CD14-positive monocyte (primary cell): ENCODE measurements at places on chromosomes 7 and 10. TPM values are rescaled to one million over a fixed set of nuclear protein-coding genes. Genes with fewer than 3 reads are reported as not detected.
A peak's percentile ranks its signal among the peaks of the same experiment; 100 is the strongest.

CALHM2 gene
- polyA plus RNA-seq: 48.4 TPM

HTR7 gene
- 1.1 TPM for polyA plus RNA-seq

WDR37 gene
- polyA plus RNA-seq: 8.6 TPM

CPEB3 gene
- polyA plus RNA-seq: 1.8 TPM

EPO gene
- not detected for polyA plus RNA-seq

SEMA3D gene
- not detected in 2 replicates for polyA plus RNA-seq

UNCX gene
- not detected in 2 replicates for polyA plus RNA-seq

NRAP gene
- not detected for polyA plus RNA-seq

UFSP1 gene
- polyA plus RNA-seq: 0.57 and 1.7 TPM in 2 replicates

- H3K36me3 ChIP-seq: no peaks in the 10 kb centered on the region
- H3K27ac ChIP-seq: no peak overlapping the region
- H3K4me3 ChIP-seq: no peak overlapping the region
- peaks cover 2% of the 10 kb centered on the region for H3K4me1 ChIP-seq
- no peak for DNase-seq
Measured at GRCh38 chr7:30390736-30391636, 87.6 kb downstream of the NOD1 start.

DNA sequence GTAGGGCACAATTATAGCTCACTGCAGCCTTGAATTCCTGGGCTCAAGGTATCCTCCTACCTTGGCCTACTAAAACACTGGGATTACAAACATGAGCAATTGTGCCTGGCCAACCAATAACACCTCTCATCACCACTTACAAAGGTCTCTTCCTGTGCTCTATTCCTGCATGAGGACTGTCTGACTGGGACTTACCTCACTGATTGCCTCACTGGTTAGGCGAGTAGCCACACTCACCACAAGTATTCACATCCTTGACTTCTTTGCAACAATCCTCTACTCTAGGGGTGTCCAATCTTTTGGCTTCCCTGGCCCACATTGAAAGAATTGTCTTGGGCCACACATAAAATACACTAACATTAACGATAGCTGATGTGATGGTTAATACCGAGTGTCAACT is 22.6 kb upstream of the PDIA4 start:
- no peaks in the 10 kb centered on the region for H3K27me3 ChIP-seq
- H3K4me1 ChIP-seq: no peaks in the 10 kb centered on the region
- DNase-seq: no peak
- no peak overlapping the region for H3K4me3 ChIP-seq

DNA sequence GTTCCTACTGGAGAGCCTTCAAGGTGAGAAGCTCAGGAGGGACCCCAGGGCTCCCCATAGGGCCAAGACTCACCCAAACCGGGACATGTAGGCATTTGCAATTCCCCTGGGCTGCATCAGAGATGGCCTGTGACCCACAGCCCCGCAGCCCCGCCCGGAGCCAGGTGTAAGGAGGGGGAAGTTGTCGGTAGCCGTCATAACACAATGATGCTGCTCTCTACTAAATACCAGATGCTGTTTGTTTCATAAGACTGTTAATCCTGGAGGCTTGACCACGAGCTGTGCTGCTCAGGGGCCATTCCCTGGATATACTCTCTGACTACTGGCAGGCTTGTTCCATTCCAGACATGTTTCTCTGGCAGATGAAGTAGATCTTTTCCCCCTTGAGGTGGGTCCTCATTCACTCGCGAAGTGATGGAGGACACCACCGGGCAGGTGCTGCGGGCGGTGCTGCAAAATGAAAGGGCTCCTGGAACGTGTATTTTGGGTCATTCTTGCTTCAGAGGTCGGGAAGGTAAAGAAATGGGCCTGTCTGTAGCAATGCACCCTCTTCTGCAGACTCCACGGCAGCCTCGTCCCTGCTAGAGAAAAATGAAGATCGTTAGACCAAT is 61.1 kb downstream of the MKI67 start:
- peaks cover 75% of the 10 kb centered on the region for H3K36me3 ChIP-seq
- peak overlapping the region; percentile 100 for H3K27ac ChIP-seq
- no peak for DNase-seq
- H3K4me3 ChIP-seq: no peak overlapping the region
- H3K4me1 ChIP-seq: peaks cover 73% of the 10 kb centered on the region

DNA sequence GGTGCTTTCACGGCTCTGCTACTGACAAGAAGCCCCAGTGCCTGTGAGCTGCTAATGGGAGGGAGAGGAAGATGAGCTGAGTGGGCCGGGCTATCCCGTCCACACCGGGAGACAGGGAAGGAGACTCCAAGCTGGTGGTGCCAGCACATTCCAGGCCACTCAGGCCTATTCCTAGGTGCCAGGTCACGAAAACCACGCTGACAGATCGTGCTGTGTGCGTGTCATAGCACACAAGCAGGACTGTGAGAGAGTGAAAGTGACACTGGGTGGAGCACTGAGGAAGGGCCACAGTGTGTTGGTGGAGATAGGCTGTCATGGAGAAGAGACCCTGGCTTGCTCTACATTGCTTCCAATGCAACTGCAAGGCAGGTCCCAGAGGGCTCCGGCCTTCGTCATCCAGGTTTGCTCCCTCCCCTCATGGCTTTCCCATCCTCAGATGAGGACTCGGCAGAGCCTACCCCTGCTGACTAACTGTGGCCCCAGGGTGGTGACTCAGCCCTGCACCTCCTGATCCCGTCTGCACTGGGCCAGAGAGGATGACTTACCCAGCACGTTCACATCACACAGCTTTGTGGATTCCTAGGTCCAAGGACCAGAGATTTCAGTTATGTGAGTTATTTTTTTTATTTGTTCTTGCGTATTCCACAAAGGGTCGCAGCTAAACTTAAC is 167.3 kb downstream of the EGFR start:
- no peak overlapping the region for H3K4me3 ChIP-seq
- no peaks in the 10 kb centered on the region for H3K27me3 ChIP-seq
- no peak for DNase-seq
- H3K27ac ChIP-seq: no peak overlapping the region
- no peaks in the 10 kb centered on the region for H3K36me3 ChIP-seq

GRCh38 chr10:86943316-86944030 is 13.9 kb downstream of the MMRN2 start:
- H3K27me3 ChIP-seq: no peaks in the 10 kb centered on the region
- no peak overlapping the region for H3K4me3 ChIP-seq
- no peaks in the 10 kb centered on the region for H3K36me3 ChIP-seq

- H3K4me1 ChIP-seq: peaks cover 67% of the 10 kb centered on the region
- H3K27ac ChIP-seq: peak overlapping the region; percentile 30
- no peaks in the 10 kb centered on the region for H3K36me3 ChIP-seq
- H3K27me3 ChIP-seq: no peaks in the 10 kb centered on the region
- H3K4me3 ChIP-seq: no peak overlapping the region
- DNase-seq: no peak
Measured at GRCh38 chr7:50214126-50214670, 90.3 kb upstream of the IKZF1 start.

DNA sequence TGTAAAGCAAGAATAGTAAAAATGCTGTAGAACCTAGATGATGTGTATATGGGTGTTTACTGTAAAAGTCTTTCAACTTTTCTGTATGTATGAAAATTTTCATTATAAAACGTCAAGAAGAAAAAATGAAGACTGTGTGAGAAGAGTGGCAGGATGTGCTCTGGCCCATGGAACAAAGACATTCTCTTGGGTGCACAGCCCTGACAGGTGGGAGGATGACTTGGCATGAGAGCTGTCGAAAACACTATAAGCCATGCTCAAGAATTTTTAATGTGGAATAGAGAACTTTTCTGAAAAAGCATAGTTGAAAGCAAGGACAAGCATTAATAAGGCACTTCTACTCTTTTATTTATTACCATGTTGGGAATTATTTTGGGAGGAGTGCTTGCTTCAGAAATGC is 184.1 kb upstream of the PRR15 start:
- no peaks in the 10 kb centered on the region for H3K27me3 ChIP-seq
- no peak for DNase-seq
- H3K27ac ChIP-seq: no peak overlapping the region
- peaks cover 19% of the 10 kb centered on the region for H3K36me3 ChIP-seq
- no peaks in the 10 kb centered on the region for H3K4me1 ChIP-seq

GRCh38 chr7:485188-486081 is 34.2 kb downstream of the PDGFA start:
- no peaks in the 10 kb centered on the region for H3K4me1 ChIP-seq
- H3K27me3 ChIP-seq: no peaks in the 10 kb centered on the region
- no peak for DNase-seq
- H3K27ac ChIP-seq: no peak overlapping the region
- no peak overlapping the region for H3K4me3 ChIP-seq

DNA sequence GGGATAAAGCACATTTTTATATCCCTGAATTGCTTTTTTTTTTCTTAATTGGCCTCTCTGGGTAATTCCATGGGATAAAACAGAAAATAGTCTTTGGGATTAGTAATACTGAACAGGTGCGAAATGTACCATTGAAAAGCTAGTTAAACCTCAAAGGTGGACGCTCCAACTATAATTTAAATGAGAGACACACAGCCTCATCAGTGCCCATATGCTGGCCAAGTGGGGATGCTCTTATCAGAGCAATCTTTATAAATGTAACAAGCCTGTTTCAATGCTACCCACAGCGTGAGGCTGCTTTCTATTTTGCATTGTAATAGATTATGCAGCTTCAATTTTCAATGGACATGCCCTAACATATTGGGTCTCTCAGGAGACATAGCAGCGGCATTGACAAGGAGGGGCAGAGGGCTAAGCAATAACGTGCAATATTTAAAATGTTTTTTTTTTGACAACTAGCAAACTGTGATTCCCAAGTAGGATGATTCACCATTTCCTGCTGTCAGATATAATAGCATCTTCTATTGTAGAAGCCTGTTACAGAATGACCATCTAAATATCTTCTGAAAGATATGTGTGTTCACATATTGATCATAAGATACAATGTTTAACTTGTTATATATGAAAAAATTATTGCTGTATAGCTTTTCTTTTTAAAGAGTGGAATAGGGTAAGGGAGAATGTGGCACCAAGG is 91.3 kb upstream of the BET1 start:
- no peak overlapping the region for H3K4me3 ChIP-seq
- H3K36me3 ChIP-seq: no peaks in the 10 kb centered on the region
- no peak for DNase-seq
- no peaks in the 10 kb centered on the region for H3K4me1 ChIP-seq
- H3K27me3 ChIP-seq: peaks cover 8% of the 10 kb centered on the region
- H3K27ac ChIP-seq: no peak overlapping the region

GRCh38 chr7:82268632-82269031 is 174.9 kb downstream of the CACNA2D1 start:
- H3K27me3 ChIP-seq: no peaks in the 10 kb centered on the region
- no peak overlapping the region for H3K4me3 ChIP-seq
- no peak overlapping the region for H3K27ac ChIP-seq
- H3K4me1 ChIP-seq: no peaks in the 10 kb centered on the region
- no peak for DNase-seq

- H3K27me3 ChIP-seq: no peaks in the 10 kb centered on the region
- no peak overlapping the region for H3K27ac ChIP-seq
- peaks cover 42% of the 10 kb centered on the region for H3K4me1 ChIP-seq
- DNase-seq: peak; percentile 82
Measured at GRCh38 chr10:17222329-17222728, 5.7 kb upstream of the VIM start.

GRCh38 chr10:119190353-119190752 is 11.7 kb upstream of the PRDX3 start:
- no peak for DNase-seq
- H3K36me3 ChIP-seq: no peaks in the 10 kb centered on the region
- no peaks in the 10 kb centered on the region for H3K27me3 ChIP-seq
- peaks cover 25% of the 10 kb centered on the region for H3K4me1 ChIP-seq

- H3K4me3 ChIP-seq: no peak overlapping the region
- DNase-seq: no peak
- no peak overlapping the region for H3K27ac ChIP-seq
Measured at GRCh38 chr10:112082120-112082519, 101.4 kb downstream of the GPAM start.

DNA sequence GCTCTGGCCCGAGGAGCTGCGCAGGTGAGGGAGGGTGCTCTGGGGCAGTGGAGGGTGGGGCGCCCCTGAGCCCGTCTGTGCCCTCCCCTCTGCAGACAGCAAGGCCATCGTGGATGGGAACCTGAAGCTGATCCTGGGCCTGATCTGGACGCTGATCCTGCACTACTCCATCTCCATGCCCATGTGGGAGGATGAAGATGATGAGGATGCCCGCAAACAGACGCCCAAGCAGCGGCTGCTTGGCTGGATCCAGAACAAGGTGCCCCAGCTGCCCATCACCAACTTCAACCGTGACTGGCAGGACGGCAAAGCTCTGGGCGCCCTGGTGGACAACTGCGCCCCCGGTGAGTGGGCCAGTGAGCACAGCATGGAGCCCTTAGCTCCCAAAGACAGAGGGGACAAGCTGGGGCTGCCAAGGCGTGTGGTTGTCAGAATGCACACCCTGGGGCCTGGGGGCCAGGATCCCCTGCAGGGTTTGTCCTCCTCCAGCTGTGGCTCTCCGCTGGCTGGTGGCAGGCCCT is 5.1 kb downstream of the FLNC start:
- no peak for DNase-seq
- no peaks in the 10 kb centered on the region for H3K36me3 ChIP-seq
- H3K4me1 ChIP-seq: peaks cover 15% of the 10 kb centered on the region
- peaks cover 23% of the 10 kb centered on the region for H3K27me3 ChIP-seq

GRCh38 chr7:157136372-157136771 is 2.4 kb upstream of the UBE3C start:
- H3K36me3 ChIP-seq: peaks cover 4% of the 10 kb centered on the region
- peak overlapping the region; percentile 67 for H3K27ac ChIP-seq
- no peak overlapping the region for H3K4me3 ChIP-seq
- DNase-seq: peak; percentile 61
- H3K4me1 ChIP-seq: peaks cover 48% of the 10 kb centered on the region

DNA sequence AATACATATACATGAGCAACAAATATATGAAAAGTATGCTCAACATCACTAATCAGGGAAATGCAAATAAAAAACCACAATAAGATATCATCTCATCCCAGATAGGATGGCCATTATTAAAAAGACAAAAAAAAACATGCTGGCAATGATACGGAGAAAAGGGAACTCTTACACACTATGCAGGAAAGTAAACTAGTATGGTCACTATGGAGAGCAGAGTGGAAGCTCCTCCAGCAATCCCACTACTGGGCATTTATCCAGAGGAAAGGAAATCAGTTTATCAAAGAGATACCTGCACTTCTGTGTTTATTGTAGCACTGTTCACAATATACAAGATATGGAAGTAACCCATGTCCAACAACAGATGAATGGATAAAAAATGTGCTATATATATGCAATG is 217.5 kb downstream of the SDK1 start:
- H3K27me3 ChIP-seq: no peaks in the 10 kb centered on the region
- DNase-seq: no peak
- H3K4me1 ChIP-seq: no peaks in the 10 kb centered on the region
- no peak overlapping the region for H3K4me3 ChIP-seq
